ENCODE measurements at places on chromosomes 12 and 14. TPM values are rescaled to one million over a fixed set of nuclear protein-coding genes. Genes with fewer than 3 reads are reported as not detected.
A peak's percentile ranks its signal among the peaks of the same experiment; 100 is the strongest.

GRCh38 chr14:99720941-99721791 lies 37.1 kb downstream of the CYP46A1 start:
- no peak for DNase-seq

The SMCO2 gene
- total RNA-seq: 0.22 TPM

The INSM2 gene
- not detected for total RNA-seq

- DNase-seq: no peak
Measured at GRCh38 chr14:75184492-75184891, 8.1 kb upstream of the TMED10 start.

GRCh38 chr14:89810101-89810500 lies 144.4 kb downstream of the EFCAB11 start:
- DNase-seq: no peak

DNA sequence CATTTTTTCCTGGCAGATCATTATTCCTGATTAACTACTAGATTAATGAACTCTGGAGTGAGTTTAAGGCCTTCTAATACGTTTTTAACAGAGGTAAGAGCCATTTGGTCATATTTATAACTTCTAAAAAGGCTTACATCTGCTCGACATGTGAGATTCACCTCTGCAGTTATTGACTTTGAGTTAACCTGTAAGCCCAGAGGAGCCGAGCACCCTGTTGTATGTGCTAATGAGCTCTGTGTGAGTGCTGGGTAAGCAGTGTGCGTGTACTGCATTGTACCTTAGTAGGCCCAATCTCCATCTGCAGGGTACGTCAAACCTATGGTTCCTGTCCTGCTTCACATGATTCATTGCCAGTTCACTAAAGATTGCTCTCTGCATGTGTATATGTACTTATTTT lies 18.9 kb downstream of the SLC4A8 start:
- no peak for DNase-seq

GRCh38 chr12:57523706-57524614 lies 1.3 kb downstream of the MBD6 start:
- no peak for DNase-seq

GRCh38 chr14:58662759-58663158 lies 25.0 kb downstream of the DACT1 start:
- DNase-seq: no peak

- DNase-seq: peak; percentile 46
Measured at GRCh38 chr14:29584992-29585391, 342.7 kb downstream of the PRKD1 start.

The NKX2-1 gene
- total RNA-seq: under 0.01 TPM

DNA sequence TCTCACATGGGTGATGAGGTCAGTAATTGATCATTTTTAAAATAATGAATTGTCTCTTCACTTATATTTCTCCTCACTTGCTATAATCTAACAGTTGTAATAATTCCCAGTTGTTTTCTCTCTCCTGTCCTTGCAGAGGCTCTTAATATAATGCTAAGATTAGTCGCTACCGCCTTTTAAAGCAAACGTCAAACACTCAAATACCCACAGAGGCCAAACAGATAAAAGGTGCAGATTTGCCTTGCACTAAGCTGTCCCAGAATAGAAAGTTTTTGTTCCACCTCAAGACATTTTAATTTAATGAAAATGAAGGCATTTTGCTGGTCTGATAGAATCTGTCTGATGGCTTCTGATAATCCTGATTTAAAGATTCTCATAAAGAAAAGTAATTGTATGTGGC lies 159.0 kb downstream of the KICS2 start:
- DNase-seq: no peak

DNA sequence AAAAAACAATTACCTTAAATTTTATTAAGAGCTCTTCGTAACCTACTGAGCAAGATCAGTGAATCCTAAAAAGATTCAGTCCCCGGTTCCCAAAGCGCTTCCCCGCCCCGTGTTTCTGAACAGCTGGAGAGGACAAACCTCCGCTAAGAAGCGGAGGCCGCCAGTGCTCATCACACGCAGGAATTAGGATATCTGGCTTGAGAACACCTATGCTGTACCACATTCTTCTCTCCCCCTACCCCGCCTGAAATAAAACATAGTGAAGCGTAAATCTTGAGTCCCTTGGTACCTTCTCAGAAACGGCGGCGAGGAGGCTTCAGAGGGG lies 774 bp upstream of the WDR20 start:
- DNase-seq: no peak

DNA sequence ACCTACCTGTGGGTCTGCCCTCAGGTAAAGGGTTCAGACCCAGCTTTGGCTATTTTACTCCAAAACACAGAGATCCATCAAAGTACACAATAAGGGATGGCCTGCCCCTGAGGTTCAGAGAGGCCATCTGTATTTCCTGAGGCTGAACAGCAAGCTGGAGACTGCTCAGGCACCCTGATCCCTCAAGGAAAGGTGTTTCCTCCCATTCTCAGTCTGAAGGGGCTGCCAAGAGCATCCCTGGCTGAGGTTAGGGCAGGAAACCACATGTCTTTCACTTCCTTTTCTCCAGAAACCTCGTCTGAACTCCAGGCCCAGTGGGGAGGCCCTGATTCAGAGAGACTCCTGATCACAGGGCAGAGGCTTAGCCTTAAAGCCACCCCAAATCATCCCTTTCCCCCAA lies 1.5 kb downstream of the RILPL1 start:
- DNase-seq: peak; percentile 93

DNA sequence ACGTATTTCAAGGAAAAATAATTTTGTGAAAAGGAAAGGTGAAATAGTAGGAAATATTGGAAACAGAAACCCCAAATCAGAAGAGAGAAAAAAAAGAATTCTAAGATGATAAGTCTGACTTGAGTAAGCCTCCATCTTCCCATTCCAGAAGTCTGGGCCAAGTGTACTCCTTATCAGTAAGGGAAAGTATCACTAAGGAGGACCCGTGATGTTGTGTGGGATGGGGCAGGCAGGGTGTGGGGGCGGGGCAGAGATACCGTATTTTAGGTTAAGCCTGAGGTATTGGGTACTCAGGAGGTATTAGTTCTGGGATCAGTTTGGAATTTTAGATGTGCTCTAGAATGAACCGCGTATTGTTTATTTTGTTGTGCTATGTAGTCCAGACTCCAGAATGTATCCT lies 33.8 kb upstream of the PSMA6 start:
- no peak for DNase-seq

DNA sequence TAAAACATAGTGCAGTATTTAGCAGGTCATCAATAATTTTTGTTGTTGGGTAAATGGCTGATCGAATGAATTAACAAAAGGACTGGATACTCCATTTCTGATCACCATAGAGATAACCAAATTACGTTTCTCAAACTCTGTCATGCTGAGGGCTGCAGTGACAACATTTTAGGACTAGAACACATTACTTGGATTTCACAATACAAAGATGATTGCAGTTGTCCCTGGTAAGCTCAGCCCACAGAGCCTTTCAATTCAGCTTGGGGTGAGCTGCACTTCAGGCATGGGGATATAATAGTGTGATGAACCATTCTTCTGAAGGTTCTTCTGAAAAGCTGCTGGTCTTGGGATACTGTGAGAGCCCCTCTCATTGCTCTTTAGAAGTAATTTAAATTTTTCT lies 74.3 kb downstream of the FAR2 start:
- no peak for DNase-seq

GRCh38 chr14:22488522-22489243 lies 100.3 kb downstream of the DAD1 start:
- no peak for DNase-seq

The PLEKHD1 gene
- not detected for total RNA-seq

- no peak for DNase-seq
Measured at GRCh38 chr14:64824471-64824870, 55.2 kb downstream of the SPTB start.

DNA sequence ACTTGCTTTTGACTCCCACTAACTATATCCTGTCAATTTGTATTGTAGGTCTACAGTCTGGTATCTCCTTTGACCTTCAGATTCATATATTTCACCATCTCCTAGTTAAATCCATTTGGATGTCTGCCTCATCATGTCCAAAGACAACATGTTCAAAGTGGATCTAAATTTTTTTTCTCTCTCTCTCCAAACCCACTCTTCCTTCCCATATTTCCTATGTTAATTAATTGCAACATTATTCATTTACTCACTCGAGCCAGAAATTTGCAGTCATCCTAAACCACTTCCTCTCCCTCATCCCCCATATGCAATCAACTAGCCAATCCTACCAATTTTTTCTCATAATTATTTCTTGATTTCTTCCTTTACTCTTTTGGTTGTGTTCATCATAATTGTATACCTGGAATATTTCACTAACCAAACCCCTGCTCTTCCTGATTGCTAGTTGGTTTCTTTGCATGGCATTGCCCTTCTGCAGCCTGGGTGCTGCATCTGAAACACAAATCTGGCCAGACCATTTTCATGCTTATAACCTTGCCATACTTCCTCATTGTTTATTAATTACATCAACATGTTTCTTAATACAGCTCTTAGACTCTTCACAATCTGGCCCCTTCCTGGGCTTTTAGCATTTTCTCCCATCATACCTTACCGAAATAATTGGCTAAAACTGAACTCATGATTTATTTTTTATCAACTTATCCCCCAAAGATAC lies 442.2 kb downstream of the ADAMTS20 start:
- DNase-seq: no peak

The ANO6 gene
- total RNA-seq: 62.3 TPM

- DNase-seq: no peak
Measured at GRCh38 chr12:86015026-86015425, 140.9 kb downstream of the NTS start.

The RPS6KA5 gene
- 1.2 TPM for total RNA-seq

The CLEC9A gene
- not detected for total RNA-seq

The NEUROD4 gene
- total RNA-seq: not detected

DNA sequence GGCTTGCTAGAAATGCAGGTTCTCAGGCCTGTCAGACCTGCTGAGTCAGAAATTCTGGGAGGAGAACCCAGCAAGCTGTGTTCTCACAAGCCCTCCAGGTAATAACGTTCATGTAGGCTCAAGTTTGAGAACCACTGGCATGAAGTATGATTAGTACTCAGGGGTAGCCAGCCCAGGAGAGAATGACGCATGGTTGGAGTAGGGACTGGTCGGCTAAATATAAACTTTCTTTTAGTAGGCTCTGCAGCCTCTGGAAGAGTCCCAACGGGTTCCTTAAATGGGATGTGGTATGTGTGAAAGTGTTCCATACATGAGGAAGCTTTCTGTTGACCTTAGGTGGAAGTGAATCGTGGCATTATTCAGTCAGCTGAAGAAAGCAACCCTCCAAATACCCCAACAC lies 209.3 kb downstream of the SLC41A2 start:
- DNase-seq: peak; percentile 51

The UNC119B gene
- 13.5 TPM for total RNA-seq

The PARPBP gene
- 7.8 TPM for total RNA-seq

The DHRS2 gene
- total RNA-seq: 0.87 TPM

DNA sequence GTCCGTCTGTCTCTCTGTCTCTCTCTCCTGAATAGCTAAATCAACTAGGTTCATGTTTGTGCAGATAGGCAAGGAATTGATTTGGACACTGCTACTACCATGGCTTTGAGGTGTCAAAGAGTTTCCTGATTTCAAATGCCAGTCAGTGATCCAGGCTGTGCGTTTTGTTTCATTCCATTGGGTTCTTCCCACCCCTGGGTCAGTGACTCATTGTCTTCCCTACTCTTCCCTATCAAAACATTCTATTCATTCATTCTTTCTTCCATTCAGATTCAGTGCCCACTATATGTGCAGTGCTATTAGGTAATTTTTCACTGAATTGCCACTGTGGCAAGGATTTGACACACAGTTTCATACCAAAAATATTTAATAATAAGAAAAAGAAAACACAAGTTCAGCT lies 50.4 kb downstream of the RPH3A start:
- peak; percentile 46 for DNase-seq

DNA sequence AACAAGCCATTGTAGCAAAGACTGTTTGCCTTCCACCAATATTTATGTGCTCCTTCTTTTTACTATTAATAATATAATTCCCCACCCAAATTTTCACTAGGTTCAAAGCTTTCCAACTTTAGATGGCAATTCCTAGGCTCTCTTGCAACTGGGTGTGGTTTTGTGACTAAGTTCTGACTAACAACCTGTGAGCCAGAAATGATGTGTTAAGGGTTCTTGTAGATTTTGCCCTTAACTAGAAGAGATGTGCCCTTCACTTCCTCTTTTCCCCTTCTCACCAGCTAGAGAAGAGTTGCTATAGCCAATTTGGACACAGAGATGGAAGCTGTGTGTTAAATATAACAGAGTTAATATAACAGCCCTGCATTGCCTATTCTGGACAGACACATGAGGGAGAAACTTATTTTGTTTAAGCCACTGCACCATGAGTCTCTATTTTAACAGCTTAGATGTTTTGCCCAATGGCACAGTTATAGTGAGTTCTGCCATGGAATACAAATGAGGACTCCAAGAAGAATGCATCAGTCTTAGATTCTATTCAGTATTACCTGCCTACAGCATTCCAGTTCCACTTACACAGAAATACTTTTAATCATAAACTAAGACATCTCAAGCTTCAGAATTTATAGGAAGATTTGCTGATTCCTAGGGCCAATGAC lies 216.2 kb downstream of the DUSP6 start:
- peak; percentile 62 for DNase-seq

The TMEM30B gene
- total RNA-seq: 0.20 TPM

The RPGRIP1 gene
- 0.20 TPM for total RNA-seq

GRCh38 chr12:27779416-27779919 lies 565 bp upstream of the KLHL42 start:
- peak; percentile 47 for DNase-seq

The SOAT2 gene
- not detected for total RNA-seq

- no peak for DNase-seq
Measured at GRCh38 chr14:56808383-56809269, 1.7 kb downstream of the OTX2 start.

- DNase-seq: peak; percentile 98
Measured at GRCh38 chr12:42021469-42021868, 123.2 kb downstream of the GXYLT1 start.

The IL26 gene
- not detected for total RNA-seq

The SLC6A13 gene
- not detected for total RNA-seq

DNA sequence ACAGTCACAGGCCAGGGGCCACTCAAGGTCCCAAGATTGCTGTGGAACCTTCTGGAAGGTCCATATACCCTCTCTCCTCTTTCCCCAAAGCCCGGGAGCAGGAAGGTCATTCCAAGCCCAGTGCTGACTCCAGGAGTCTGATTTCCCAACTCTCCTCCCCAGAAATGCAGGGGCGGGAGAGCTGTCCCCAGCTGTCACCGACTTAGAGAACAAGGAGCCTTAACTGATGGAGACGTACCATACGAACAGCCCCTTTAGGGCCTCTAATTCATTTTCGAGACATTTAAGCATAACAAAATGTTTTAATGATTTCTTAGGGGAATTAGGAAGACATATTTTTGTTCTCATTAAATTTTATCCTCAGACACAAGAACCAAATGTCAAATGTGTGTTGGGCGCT lies 99.2 kb downstream of the PHETA1 start:
- no peak for DNase-seq

GRCh38 chr12:11854011-11854499 lies 204.6 kb downstream of the ETV6 start:
- DNase-seq: no peak

All from lung microvascular endothelial cell (primary cell).